ENCODE measurements at places on chromosomes 11 and 22.

- DNase-seq = no peak
These were observed 5.6 kb downstream of the CCDC82 start for GRCh38 chr11:96384156-96384555.

DNA sequence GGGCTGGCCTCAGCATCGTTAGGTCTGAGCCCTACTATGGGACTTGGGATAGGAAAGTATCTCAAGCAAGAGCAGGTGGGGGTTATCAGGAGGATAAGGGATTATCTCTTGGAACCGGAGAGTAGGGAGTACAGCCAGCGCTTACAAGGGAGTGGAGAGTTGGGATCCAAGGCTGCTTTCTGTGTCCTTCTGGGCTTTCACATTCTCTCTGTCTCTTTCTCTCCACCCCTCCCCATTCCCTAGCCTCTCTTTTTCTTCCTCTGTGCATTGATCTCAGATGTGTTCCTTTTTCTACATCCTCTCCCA, 170.2 kb downstream of the BUD13 start:
- DNase-seq = no peak

- no peak for DNase-seq
These were observed 131.7 kb downstream of the CEP164 start for GRCh38 chr11:117459123-117459978.

DNA sequence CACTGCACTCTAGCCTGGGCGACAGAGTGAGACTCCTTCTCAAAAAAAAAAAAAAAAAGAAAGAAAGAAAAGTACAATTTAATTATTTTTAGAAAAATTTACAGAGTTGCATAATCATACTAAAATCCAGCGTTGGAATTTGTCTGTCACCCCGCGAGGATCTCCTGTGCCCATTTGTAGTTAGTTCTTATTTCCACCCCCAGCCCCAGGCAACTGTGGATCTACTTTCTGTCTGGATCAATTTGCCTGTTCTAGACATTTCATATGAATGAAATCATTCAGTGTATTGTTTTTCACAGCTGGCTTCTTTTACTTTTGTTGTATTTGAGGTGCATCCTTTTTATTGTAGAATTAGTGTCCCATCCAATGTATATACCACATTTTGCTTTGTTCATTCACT, 102.6 kb upstream of the RASSF10 start:
- no peak for DNase-seq

DNA sequence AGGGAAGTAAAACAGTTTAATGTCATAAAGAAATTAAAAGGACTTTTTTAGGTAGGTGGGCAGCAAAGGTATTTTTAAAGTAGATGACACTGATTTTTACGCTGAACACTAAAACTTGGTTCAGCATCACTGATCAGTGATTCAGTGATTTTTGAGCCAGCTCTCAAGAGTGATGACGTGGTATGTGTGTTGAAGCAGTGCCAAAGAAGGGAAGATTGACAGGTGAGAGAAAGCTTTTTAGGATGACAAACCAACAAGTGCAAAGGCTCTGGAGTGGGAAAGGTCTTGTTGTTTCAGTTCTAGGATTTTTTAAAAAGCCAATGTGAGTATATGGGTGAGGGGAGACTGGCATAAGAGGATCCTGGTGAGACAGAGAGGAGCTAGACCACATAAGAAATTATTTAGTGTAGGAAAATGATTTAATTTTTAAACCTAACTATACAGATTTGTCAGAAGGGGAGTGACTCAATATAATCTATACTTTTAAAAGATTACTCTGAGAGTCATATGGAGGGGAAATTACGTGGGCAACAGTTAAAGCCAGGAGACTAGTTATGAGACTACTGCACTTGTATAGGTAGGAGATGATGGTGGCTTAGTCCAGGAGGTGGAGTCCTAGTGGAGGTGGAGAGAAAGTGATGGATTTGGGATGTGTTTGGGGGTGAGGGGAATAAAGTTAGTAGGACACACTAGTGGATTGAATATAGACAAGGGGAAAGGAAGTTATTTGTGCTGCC, 17.6 kb upstream of the CALCB start:
- DNase-seq = no peak

DNA sequence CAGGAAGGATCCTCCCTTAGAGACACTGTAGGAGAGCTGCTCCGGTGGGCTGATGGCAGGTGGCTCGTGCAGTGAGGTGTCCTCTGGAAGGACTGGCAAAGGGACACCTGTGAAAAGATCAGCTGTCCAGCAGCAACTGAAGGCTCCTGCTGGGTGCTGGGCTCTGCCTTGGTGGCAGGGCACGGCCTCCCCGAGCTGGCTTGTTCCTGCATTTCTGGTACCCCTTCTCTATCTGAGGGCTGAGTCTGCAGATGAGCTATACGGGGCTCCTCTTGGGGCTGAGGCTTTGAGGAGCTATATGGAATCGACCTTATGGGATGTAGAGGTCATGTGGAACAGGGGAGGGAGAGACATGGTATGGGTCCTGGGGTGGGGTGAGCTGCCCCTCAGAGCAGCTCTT, 875.8 kb downstream of the BRD1 start:
- DNase-seq = no peak

- peak; percentile 35 for DNase-seq
These were observed at the start of gene TESMIN for GRCh38 chr11:68751331-68751856. Gene TESMIN (minus strand): TSS chr11:68751520. CDS start chr11:68750660, 860 bp downstream.

DNA sequence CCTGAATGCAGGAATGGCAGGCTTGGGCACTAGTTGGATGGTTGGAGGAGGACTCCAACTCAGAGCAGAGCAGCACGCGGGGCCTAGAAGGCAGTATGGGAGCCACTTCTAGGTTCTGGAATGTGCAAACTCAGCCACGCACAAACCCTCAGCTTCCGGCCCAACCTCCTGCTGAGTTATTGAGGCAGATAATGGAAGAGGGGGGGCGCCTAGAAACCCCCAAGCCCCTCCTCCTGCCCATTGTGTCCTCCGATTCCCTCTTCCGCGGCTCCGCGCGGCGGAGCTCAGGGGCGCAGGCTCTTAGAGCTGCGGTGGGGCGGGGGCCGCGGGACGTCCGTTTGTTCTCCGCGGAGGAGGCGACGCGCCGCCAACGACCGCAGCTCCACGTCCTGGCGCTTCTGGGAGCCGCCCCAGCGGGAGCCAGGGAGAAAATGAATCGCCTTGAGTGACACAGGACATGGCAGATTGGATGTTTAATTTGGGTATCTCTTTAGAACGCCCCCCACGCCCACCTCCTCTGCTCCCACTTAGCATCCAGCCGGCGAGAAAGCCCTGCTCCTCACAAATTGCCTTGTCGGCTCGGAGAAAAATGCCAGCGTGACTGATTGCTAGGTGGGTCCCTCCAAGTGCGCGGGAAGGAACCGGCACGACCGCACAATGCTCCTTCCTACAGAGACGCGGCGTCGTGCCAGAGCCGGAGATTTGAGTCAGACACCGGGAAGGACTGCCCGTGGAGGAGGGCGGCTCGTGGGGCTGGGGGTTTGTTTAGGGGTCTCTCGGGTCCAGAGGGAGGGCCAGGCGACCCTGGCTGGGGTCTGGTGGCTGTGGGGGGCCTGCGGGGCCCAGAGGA, 144.6 kb downstream of the NECTIN1 start:
- no peak for DNase-seq

- DNase-seq = no peak
These were observed 66.0 kb downstream of the SHISAL1 start for GRCh38 chr22:44246615-44247326.

- no peak for DNase-seq
These were observed 833.5 kb downstream of the KCNA4 start for GRCh38 chr11:29183301-29183700.

GRCh38 chr11:72730737-72731136, 21.5 kb downstream of the ARAP1 start:
- DNase-seq = no peak

- DNase-seq = no peak
These were observed 44.3 kb upstream of the JAM3 start for GRCh38 chr11:134024420-134025081.

DNA sequence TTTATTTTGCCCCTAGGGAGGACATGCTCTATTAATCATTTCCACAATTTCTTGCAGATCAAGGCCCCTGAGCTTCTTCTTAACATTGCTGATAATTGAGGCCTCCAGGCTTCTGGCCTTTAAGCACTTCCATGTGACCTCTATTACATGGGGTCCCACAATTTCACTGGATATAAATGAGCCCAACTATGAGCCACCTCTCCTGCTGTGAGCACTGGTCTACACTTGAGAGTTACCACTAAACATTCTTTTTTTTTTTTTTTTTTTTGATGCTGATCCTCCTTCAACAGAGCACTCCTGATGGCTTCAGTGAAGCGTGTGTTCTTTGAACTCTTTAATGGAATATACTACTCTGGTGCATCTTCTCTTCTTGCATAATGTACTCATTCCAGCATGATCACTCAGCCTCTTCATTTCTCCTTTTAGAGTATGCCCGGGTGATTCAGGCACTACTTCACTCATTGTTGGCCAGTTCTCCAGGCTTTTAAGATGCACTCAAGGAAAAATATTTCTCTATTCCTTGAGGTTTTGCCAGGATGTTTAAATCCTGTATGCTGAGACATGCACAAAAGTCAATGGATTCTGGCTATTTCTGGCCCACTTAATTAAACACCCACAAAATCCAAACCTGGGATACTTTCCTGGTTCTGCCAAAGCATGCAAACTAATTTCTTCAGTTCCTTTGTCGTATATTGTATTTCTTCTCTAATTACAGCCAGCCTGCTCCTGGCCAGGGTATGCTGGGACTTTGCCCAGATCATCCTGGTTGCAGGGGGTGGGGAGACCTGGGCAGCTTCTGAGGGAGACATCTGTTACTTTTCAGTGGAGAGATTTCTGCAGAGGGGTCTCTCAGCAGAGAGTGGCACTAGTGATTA, 257.8 kb upstream of the LUZP2 start:
- DNase-seq = no peak

GRCh38 chr11:86916330-86916729, 38.9 kb downstream of the FZD4 start:
- DNase-seq = no peak

- no peak for DNase-seq
These were observed 18.4 kb upstream of the BRSK2 start for GRCh38 chr11:1371377-1371776.

GRCh38 chr22:26658161-26658560, 773 bp downstream of the MIAT start:
- DNase-seq = no peak

DNA sequence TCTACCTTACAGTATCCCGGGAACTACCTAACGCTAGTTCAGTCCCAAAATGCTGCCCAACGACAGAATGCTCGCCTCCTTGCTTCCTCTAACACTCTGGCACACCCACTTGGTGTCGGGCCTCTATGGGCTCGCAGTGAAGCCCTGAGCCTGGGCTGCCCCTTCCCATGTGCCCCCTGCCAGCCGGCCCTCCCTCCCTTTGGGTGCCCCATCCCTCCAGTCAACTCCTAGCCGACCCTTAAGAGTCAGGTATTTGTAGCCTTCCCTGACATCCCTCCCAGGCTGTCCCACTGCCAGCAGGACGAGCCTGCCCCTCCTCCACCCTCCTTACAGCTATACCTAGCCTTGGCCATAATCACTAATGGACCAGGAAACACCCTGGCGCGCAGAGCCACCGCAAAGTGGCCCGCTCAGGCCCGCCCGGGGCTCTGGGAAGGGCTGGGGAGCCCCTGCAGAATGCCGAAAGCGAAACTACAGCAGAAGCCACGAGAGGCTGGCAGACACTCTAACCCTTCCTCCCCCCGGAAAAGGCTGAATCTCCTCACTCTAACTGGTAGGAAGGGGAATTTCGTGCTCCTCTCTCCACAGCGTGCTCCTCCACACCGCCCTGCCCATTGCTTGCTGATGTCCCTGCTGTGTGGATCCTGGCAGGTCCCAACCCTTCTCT, 8.2 kb downstream of the CBX7 start:
- DNase-seq = no peak

DNA sequence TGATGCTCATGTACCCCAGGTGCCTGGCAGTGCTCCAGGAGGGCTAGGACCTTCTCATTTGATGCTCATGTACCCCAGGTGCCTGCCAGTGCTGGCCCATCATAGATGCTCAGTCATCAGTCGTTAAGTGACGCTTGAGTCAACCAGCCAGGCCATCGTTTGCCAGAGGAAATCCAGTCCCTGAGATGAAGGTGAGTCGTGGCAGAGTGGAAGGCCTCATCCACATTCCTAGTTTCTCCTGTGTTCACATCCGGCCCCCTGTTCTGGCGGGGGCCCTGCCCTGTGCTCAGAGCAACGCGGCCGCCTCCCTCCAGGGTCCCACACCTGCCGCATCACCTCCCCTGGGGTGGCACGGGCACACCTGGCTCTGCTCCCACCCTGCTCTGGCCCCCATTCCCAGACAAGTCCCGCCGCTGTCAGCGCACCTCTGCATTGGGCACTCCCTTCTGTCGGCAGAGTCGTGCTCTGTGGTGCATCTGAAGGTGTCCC, 279.9 kb downstream of the BRD1 start:
- DNase-seq = no peak

- DNase-seq = no peak
These were observed 809.1 kb downstream of the BRD1 start for GRCh38 chr22:49018601-49019000.

DNA sequence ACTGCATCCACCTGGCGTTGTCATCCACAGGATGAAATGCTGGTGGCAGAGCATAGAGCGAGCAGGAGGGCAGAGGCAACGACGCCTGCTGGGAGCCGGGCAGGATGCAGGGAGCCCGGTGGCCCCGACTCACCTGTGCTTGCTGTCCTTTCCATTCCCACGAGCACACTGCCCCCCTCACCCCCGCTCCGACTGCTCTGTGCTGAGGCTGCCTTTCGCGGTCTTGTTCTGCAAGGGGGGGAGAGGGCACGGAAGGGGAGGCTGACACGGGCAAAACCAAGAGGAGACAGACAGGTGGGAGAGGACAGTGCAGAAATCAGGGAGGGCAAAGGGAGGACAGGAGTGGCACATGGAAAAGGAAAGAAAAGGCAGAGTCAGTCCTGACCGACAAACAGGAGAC, 37.9 kb upstream of the CYP2D6 start:
- no peak for DNase-seq

DNA sequence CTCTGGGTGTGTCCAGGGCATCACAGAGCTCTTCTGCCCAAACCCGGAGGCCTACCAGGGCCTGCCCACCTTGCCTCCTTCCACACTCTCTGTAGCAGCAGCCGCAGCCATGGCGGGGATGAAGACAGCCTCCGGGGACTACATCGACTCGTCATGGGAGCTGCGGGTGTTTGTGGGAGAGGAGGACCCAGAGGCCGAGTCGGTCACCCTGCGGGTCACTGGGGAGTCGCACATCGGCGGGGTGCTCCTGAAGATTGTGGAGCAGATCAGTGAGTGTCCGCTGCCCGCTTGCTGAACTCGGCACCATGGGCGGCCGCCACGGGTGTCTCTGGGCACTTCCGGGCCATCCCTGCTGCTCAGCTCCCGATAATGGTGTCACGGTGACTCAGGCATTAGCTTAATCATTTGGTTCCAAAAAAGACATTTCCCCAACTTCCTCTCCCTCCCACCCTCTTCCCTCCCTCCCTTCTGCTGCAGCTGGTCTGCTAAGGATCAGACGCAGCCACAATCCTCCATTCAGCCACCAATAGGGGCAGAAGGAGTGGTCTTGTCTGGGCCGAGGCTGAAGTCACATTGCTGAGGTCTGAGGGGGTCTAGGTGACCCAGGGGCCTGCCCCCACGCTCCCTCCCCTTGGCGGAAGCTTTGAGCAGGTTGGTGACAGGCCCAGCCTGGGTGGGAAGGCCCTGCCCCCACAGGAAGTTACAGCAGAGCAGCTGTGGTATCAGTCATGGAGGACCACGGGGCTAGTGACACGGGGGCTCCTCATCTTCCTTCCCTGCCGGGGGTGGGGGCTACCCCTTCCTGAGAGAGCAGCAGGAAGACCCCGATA, 950 bp downstream of the FERMT3 start:
- no peak for DNase-seq

GRCh38 chr11:68120273-68121066, 718 bp downstream of the CHKA start:
- DNase-seq = no peak

All from thoracic aorta (tissue), 2 donors.